ENCODE measurements at places on chromosomes 2 and 18.

GRCh38 chr2:160742667-160743066, 249.1 kb upstream of the RBMS1 start:
- peak; percentile 62 for DNase-seq

GRCh38 chr2:20040489-20041172, 10.8 kb downstream of the LAPTM4A start:
- peak; percentile 69 for DNase-seq

- DNase-seq = no peak
Measured at GRCh38 chr2:172448544-172449267, 21.3 kb downstream of the ITGA6 start.

DNA sequence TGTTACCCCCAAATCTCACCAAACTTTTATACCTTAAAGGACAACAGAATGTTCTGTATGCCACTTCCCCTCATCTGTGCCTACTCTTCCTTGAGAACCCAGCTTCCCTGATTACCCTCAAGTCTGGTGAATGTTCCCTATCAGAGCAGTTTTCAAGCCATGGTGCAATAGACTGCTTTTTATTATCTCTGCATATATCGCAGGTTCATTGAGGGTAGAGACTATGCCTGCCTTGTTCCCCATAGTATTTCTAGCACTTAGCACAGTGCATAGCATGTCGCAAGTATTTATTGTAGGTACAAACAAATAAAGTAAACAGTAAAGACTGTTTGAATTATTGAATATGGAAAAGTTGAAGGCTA, 146.6 kb downstream of the HAUS1 start:
- DNase-seq = no peak

- no peak for DNase-seq
Measured at GRCh38 chr2:237639052-237639835, 11.9 kb downstream of the LRRFIP1 start.

DNA sequence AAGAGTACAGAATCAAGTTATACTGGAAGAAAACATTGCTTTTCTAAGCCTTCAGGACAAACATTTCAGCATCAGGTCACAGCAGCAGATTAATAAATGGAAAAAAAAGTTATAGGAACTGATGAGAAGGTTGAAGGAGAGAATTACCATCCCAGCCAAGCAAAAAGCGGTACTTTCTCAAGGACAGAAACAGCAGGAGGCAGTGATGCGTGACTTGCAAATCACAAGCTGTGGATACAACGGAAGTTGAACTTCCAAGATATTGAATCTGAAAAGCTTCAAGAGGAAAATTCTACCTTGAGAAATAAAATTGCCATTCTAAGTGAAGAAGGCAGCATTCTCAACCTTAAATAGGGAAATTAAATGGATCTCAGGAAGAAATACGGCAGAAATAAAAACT, 18.5 kb upstream of the SERPINB12 start:
- no peak for DNase-seq

DNA sequence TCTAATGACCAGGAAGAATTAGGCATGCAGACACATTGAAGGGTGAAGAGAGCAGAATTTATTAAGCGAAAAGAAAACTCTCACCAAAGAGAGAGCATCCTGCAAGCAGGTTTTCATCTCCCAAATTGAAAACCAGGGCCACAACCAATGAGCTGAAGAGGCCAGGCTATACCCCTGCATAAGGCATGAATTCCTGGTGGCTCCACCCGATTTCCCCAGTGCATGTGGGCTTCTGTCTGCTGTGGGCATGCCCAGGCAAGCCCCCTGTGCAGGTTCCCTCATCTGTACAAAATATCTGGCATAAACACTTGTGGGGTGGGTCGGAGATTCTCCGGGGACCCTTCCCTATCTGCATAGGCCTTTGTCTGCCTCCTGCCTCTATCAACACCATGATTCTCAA, 621.6 kb upstream of the LRRTM1 start:
- DNase-seq = no peak

DNA sequence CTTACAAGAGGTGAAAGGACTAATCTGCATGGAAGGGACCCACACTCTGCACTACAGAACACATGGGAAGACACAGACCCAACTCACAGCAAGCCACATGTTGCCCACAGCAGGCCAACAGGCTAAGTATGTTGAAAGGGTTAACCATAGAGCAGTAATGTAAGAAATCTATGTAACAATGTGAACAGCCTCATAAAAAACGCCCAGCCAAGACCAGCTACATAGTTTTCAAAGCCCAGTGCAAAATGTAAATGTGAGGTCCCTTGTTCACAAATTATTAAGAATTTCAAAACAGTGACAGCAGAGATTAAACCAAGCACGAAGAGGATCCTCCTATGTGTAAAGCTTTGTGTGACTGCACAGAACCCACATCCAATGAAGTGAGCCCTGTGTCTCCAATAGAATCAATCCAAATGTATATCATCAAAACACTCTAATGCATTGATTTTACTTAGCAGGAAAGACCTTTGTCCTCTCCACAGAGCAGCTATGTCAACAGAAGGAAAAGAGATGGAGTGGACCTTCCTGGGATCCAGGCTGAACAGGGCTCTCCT, 210.1 kb downstream of the AGPS start:
- DNase-seq = no peak

- DNase-seq = no peak
Measured at GRCh38 chr2:50066873-50067272, 912.6 kb upstream of the FSHR start.

- DNase-seq = no peak
Measured at GRCh38 chr2:27018142-27018541, 14.6 kb upstream of the TMEM214 start.

DNA sequence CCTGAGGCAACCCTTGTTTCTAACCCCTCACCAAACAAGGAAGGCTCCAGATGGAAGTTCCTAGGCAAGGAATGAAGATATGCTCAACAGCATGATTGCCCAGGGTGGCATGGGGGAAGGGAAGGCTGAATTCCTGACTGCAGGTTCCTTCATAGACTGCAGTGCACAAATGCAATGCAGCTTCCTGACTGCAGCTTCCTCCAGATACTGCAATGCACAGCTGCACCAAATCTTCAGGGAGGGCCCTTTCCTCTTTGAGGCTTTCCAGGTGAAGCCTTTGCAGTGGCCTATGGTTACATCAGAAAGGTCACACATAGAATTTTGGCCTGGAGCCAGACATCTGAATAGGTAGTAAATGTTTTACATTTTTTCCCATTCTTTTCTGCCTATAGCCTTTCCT, 58.8 kb upstream of the DYNAP start:
- no peak for DNase-seq

GRCh38 chr2:11683476-11683875, 13.5 kb upstream of the NTSR2 start:
- DNase-seq = no peak

DNA sequence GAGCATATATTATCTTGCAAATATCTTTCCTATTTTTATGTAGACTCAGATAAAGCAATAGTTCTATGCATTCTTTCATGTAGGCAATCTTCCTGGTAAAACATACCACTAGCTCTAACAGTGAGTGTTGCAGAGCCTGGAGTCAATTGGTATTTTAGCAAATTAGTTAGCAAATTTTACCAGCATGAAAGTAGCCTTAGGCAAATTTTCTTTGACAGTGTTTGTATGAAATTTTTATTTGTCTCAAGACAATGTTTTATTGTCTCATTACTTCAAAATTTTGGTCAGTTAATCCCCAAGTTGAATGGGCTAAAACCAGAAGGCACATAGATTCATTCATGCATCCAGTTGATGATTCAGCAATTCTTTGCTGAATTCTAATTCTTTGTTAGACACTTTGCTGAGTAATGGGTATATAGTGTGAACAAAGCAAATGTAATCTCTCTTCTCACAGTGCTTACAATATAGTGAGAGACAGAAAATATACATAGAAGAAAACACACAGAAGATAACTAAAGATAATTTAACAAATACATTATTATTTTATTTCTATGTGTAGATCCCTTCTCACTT, 27.1 kb downstream of the SLC38A11 start:
- no peak for DNase-seq

DNA sequence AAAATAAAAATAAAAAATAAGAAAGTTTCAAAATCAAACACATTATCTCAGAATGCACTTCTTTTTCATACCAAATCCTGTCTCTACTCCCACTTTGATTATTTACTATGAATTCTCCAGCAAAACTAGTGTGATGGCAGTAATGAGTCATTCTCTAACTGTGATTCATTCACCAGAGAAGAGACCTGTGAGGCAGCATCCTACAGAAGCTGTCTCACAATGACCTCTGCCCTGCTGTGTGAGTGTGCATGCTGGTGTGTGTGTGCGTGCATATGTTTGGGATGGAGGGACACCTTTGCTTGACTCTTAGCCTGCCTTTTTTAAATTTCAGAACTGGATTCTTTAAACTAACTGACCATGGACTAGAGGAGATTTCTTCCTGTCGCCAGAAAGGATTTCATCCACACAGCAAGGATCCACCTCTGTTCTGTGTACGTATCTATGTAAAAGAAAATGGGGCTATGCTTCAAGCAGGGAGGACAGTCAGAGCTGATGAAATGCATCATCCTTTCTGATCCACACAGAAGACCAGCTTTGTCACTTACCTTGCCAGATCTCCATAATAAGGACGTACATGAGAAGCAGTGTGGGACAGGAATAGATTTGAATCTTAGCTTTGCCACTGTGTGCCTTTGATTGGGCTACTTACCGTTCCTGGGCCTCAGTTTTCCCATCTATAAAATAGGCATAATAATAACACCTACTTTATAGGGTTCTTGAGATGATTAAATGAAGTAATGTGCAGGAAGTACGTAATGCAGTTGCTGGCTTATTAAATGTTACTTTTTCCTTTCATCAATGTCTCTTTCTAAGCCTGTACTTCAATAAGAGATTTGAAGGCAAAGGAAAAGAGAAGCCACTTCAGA, 31.2 kb downstream of the STAMBP start:
- peak; percentile 92 for DNase-seq

- DNase-seq = peak; percentile 25
Measured at GRCh38 chr18:69528435-69528834, 127.7 kb downstream of the DOK6 start.

- no peak for DNase-seq
Measured at GRCh38 chr2:17190527-17190926, 327.7 kb downstream of the RAD51AP2 start.

- no peak for DNase-seq
Measured at GRCh38 chr2:102480285-102481195, 7.5 kb downstream of the SLC9A4 start.

- DNase-seq = no peak
Measured at GRCh38 chr2:156147594-156148330, 184.8 kb downstream of the NR4A2 start.

- DNase-seq = no peak
Measured at GRCh38 chr18:63236406-63236805, 83.2 kb downstream of the BCL2 start.

GRCh38 chr2:3730646-3731045, 27.3 kb downstream of the DCDC2C start:
- peak; percentile 19 for DNase-seq

- DNase-seq = no peak
Measured at GRCh38 chr2:210459880-210460279, 16.7 kb downstream of the LANCL1 start.

DNA sequence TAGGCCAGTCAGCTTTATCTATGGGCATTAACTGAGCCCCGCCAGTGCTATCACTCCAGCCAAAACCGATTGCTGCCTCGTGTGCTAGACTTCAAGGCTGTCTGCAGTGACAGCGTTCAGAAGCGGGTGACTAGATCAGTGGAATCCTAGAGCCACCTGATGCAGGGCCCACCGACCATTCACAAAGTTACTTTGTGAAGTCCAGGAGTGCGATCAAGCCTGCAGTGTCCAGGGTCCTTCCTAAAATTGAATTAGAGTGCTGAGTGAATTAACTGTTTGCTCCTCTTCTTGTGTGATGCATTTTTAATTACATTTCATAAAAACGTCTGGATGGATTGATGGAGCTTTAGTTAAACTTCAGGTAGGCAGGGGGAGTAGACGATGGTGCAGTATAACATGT, 13.9 kb downstream of the PCARE start:
- DNase-seq = no peak

GRCh38 chr2:54239427-54239826, 16.6 kb downstream of the TSPYL6 start:
- DNase-seq = peak; percentile 90

DNA sequence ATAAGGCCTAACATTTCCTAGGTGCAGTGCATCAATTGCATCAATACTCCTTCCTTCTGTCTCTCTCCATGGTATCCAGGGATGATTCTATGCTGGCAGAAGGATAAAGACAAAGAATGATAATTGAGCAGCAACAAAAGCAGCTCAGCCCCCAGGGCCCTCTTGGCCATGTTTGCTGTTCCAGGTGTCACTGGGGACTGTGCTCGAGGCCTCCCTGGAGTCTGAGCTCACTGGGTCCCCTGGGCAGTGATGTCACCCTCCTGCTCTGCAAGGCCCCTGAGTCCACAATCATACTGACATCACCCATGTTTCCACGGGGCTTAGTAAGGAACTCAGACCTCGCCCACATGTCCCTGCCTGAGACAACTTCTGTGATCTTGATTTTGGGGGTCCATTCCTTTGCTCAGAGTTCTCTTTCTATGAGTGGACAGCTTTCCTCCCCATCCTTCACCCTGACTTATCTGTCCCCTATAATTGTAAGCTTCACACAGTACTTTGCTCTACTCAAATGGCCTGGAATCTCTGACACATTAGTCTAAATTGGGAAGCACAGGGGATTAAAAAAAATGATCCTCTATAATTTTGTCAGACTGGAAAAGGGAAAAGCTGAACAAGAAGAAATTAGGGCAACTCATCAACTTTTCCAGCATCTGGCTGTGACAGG, 15.8 kb upstream of the EXOC6B start:
- no peak for DNase-seq

DNA sequence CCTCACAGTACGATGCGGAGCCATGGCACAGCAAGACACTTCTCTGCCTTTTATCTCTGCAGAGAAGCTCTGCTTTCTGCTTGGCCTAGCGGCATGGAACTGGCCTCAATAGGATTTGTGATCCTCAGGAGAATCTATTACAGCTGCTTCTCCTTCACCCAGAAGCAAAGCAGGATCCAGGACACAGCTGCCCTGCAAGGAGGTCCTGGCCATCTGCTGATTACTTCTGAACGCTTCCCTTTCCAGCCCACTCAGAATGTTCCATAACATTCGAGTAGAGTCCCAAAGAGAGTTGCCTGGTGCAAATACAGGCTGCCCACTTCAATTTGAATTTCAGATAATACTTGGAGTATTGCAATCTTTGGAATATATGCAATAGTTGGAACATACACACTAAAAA, 29.2 kb upstream of the KCNS3 start:
- DNase-seq = no peak

DNA sequence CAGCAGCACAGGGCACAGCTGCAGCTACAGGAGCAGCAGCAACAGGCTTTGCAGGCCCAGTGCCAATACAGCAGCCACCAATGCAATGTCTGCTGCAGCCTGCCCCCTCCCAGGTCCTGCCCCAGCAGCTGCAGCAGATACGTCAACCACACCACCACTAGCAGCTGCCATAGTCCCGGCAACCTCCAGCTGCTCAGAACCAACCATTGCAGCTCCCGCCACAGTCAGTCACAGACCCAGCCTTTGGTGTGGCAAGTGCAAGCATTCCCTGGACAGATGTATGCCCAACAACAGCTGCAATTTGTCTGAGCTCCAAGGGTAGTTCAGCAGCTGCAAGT, 53.3 kb upstream of the TUBA3E start:
- DNase-seq = no peak

Data from foreskin fibroblast (primary cell).